ENCODE measurements at places on chromosomes 16 and 17.
A peak's percentile ranks its signal among the peaks of the same experiment; 100 is the strongest.

- DNase-seq, result no peak
These were observed 141.4 kb downstream of the PMP22 start for GRCh38 chr17:15123593-15124263.

- peak; percentile 67 for DNase-seq
These were observed 28.9 kb upstream of the CMIP start for GRCh38 chr16:81415751-81416150.

- no peak for DNase-seq
These were observed 25.1 kb upstream of the MMD start for GRCh38 chr17:55446581-55447205.

DNA sequence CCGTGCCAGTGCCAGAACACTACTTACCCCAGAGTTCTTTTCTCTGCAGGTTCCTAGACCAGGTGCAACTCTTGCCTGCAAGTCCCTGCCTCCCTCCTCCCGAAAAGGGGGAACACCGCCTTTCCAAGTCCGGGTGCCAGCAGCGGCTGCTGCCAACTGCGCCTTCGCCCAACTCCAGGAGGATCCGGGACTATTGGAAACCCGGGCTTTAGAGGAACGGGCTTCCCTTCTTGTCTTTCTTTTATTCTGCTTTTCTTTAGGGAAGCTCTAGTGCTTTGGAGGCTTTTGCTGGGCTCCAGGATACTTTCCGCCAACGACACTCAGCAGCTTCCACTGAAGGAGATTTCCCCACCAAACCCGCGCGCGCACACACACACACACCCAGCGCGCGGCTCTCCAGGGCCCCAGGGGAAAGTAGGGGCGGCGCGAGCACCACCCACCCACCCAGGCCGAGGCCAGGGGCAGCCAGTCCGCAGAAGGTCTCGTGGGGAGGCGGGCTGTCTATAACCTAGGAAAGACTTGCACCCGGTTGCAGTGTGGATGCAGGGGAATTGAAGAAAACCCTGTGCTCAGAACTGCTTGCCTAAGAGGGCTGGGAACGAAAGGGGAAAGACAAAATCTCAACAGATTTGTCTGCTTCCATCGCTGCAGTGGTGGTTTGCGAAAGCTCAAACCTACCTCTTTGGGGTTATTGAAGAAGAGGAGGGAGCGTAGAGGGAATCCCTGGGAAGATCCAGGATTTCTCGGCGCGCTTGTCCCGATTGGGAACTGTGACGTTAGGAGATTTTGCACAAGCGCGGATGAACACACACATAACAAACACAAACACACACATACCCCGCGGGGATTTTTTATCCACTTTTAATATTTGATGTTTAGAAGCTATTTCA lies 977 bp upstream of the CA10 start:
- no peak for DNase-seq

DNA sequence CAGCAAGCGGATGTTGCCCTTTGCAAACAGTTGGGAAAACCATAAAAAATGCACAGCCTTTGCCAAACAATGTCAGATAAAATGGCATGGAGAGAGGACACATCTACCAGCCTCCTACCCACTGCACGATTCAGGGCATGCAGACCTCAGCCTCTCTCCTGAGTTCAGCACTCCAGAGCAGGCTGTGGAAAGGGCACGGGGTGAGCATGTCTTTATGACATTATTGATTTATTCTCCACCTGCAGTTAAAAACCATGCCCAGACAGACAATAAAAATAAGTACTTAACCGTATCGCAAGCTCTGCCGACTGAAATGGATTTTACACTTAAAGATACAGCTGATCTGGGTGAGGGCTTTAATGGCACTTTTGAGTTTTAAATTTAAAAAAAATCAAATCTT lies 127.1 kb downstream of the MAF start:
- DNase-seq, result no peak

GRCh38 chr17:38562903-38563302 lies 42.8 kb downstream of the SRCIN1 start:
- peak; percentile 64 for DNase-seq

DNA sequence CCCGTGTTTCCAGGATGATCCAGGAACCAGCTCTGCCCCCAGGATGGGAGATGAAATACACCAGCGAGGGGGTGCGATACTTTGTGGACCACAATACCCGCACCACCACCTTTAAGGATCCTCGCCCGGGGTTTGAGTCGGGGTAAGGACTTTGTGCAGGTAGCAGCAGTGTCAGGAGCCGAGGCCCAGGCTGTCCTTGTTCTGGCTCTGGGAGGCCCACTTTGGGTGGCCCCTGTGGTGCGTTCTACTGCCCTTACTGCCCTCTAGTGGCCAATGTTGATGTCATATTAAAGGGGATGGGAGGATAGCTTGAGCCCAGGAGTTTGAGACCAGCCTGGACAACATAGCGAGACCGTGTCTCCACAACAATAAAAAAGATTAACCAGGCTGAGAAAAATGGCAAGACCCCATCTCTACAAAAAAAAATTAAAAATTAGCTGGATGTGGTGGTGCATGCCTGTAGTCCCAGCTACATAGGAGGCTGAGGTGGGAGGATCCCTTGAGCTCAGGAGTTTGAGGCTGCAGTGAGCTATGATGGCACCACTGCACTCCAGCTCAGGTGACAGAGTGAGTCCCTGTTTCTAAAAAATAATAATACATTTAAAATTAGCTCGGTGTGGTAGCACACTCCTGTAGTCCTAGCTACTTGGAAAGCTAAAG lies 20.9 kb upstream of the CLEC18A start:
- peak; percentile 71 for DNase-seq

DNA sequence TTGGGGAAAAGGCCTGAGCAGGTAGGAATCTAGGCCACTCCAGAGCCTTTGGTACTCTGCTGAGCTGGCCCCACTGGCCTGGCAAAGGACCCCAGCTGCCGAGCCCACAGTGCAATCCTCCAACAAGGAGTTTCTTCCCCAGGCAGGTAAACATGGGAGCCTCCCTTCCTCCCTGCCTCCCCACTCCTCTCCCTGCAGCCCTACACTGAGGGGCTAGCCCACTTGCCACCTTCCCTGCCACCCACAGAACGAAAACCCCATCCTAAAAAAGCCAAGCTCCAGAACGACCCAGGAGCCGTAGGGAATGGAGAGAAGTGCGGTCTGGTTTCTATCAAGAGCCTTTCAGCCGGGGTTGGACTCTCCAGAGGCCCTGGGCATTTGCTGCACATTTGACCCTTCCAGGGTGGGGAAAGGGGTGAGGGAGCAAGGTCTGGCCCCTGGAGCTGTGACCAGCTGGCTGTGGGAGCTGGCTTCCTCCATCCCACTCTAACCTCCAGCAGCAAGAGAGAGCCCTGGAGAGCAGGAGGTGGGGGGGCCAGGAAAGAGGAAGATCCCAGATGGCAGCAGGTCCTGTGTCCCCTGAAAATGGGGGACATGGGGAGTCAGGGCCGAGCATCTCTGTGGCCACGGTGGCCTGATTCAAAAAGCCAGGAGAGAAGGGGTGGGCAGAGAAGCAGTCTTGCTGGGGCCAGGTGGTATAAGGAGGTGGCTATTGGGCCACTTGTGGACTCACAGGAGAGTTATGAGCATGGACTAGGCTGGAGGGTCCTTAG lies 1.3 kb downstream of the HID1 start:
- no peak for DNase-seq

DNA sequence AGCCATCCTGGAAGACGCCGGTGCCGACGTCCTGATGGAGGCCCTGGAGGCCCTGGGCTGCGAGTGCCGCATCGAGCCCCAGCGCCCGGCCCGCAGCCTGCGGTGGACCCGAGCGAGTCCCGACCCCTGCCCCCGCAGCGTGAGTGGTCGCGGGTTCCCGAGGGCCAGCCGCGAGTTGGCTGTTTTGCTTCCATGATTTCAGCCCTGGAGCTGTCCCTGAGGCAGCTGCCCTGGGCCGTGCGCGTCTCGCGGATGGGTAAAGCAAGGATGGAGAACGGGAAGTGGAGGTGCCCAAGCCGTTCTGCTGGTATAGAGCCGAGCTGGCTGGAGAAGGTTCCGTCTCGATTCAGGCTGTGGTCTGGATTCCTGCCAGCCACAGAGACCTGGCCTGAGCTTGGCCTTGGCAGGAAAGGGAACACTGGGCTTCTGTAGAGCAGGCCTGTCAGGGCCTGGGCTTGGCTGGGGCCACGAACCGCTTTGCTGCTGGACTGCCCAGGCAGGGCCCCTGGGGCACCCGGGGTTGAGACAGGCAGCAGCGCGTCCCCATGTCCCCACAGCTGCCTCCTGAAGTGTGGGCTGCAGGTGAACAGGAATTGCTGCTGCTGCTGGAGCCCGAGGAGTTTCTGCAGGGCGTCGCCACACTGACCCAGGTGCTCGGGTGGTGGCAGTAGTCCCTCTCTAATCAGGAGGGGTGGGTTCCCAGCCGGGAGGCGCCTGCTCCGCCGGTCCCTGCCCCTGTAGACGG lies 941 bp upstream of the MRPS34 start:
- DNase-seq, result no peak

- DNase-seq, result peak; percentile 77
These were observed 4.6 kb upstream of the ATP2A1 start for GRCh38 chr16:28873543-28874201.

DNA sequence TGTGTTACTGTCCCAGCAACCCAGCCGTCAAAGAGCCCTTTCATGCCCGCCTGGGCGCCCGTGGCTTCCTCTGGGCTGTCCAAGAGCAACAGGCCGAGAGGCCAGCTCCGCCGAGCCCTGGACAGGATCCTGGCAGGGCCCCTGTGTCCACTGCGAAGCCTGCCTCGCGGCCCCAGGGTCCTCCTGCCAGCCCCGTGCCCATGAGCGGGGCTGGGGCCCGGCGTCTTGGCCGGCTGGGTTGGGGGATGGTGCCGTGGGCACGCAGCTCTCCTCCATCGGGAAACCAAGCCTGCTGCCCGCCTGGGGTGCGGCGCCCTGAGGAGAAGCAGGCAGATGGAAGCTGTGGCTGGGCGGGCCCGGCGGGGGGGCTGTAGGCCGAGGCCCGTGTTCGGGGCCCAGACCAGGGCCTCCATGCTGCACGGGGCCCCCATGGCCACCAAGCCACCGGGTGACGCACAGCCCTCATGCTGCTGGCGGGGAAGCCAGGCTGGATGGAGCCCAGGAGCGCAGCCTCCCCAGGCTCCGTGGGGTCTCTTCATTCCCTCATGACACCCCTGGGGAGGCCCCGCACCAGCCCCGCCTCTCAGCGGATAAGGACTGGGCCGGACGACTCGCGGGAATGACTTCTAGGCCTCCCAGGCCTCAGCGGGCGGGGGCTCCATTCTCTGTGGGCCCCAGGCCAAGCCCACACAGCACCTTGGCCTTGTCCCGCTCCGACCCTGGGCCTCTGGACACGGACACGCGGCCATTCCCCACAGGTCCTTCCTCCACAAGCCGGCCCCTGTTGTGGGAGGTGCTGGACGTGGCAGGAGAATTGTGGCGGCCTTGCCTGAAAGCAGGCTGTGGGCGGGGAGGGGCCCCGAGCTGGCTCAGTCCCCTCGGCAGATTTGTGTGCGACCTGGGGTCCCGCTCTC lies at the start of gene C1QTNF8:
Gene C1QTNF8, minus strand, starts transcription at position 76 of the 914 bp plus-strand sequence. CDS start 1,322 bp downstream, outside the sequence.
- DNase-seq, result no peak

DNA sequence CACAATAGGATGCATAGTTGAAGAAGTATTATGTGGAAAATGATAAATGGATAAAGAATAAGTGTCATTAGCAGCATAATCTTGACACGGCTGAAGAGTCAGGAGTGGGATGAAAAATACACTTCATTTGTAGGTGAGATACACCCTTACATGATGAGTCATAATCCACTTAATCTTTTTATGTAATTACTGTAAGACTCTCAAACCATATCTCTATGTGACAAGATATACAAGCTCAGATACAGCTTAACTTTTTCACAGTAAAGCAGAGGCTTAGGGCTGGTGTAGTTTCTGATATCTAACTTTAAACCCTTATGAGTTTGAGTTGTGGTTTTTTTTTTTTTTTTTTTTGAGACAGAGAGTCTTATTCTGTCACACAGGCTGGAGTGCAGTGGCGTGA lies 101.2 kb downstream of the FTO start:
- DNase-seq, result no peak

GRCh38 chr16:5328546-5328945 lies 231.0 kb upstream of the EEF2KMT start:
- no peak for DNase-seq

DNA sequence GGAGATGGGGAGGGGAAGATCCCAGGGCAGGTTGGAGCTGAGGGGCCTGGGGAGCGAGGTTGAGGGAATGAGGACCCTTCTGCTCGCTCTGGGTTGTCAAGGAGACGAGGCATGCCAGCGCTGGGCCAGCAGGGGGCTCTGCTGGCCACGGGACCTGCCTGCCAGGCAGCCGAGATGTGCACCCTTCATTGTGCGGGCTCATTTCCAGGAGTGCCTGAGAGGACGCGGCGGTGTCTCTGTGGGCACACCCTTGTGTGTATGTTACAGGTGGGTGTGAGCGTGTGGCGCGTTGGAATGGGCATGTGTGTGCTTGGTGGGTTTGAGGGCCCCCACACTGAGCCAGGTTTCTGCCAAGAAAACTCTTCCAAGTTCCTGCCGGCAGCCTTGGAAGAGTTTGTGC lies 15.9 kb downstream of the ARHGAP23 start:
- DNase-seq, result peak; percentile 76

GRCh38 chr17:29645515-29646051 lies 22.9 kb upstream of the CORO6 start:
- no peak for DNase-seq

DNA sequence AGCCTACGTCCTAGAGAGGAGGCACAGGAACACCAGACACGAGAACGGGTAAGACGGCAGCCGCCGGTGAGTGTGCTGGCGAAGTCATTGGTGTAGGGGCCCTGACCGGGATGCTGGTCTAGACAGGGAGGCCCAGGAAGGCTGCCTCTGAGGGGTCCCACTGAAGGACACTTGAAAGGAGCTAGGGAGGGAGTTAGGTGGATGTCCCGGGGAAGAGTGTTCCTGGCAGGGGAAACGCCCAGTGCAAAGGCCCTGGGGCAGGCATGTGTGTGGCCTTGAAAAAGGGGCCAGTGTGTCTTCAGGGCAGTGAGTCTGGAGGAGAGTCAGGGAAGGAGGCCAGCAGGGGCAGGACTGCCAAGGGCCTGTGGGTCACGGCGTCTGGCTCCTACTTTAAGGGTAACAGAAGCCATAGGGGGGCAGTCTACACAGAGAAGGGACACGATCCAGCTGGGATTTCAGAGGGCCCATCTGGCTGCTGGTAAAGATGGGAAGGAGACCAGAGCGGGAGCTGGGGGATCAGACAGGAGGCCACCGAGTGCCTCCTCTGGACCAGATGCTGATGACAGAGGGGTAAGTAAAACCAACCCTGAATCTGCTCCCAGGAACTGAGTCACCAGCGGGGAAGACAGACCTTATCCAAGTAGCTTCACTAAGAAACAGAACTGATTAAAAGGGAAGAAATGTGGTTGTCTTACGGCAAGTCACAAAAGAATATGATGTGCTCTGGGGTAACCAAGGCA lies 115.9 kb downstream of the LITAF start:
- DNase-seq, result no peak

GRCh38 chr17:68161644-68162428 lies 86.0 kb upstream of the AMZ2 start:
- DNase-seq, result no peak

Data from WTC11 (cell line).